MG63 (cell line): ENCODE measurements at places on chromosomes 2 and 18. TPM values are rescaled to one million over a fixed set of nuclear protein-coding genes. Genes with fewer than 3 reads are reported as not detected.

CABLES1 gene
- total RNA-seq: 1.1 and 1.3 TPM in 2 replicates

- DNase-seq: no peak
Observed at GRCh38 chr2:189060096-189060642, 86.0 kb downstream of the COL3A1 start.

- no peak for DNase-seq
Observed at GRCh38 chr2:202109139-202109736, 36.2 kb downstream of the KIAA2012 start.

- DNase-seq: no peak
Observed at GRCh38 chr2:10004401-10004800, 38.9 kb upstream of the KLF11 start.

EMILIN1 gene
- 91.6 and 144 TPM in 2 replicates for total RNA-seq

CIB4 gene
- not detected in 2 replicates for total RNA-seq

GRCh38 chr2:239751679-239752355 is 273.3 kb downstream of the NDUFA10 start:
- DNase-seq: peak; percentile 22
